Stimulated activated CD4-positive, alpha-beta T cell treated with anti-CD3 and anti-CD28 coated beads, Interleukin-1b, Interleukin-23, amount 100 ng/mL, for 4 hours (primary cell): ENCODE measurements at places on chromosomes 11 and 22.

- DNase-seq, result no peak
These were observed 16.5 kb downstream of the DDX17 start for GRCh38 chr22:38489561-38490145.

GRCh38 chr11:126102436-126102981 is 39.8 kb upstream of the CDON start:
- no peak for DNase-seq

- DNase-seq, result no peak
These were observed 5.0 kb downstream of the SLC5A1 start for GRCh38 chr22:32048069-32048468.

- no peak for DNase-seq
These were observed 3.7 kb downstream of the PTS start for GRCh38 chr11:112229746-112230433.

DNA sequence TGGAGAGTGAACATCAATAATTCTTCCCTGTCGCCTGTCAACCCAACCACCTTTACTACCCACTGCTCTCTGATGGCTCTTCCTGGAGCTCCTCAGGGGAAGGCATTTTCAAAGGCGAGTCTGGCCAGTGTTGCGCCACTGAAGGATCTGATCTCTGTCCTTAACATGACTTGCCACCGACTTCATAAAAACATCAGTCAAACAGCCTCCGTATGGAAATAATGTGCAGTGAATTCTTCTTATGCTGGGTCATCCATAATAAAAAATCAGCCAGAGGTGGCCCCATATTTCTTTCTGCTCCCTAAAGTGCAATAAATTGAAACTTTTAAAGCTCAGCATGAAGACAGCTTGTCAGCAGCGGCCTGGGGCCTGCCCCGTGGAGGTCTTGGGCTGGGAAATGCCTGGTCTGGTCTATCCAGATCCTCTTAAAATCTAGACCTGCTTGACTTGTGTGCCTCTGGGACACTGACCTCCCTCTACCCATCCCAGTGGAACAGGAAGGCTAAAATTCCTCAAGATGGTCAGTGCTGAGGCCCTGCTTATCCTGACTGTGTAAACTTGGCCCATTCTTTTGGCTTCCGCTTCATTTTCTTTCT is 199.5 kb downstream of the MYO18B start:
- no peak for DNase-seq
